Right ventricle myocardium superior (tissue), 1 donor: ENCODE measurements at places on chromosomes 7 and 10.
A peak's percentile ranks its signal among the peaks of the same experiment; 100 is the strongest.

- DNase-seq = no peak
These were observed 78.7 kb upstream of the PDK4 start for GRCh38 chr7:95675016-95675415.

- no peak for DNase-seq
These were observed 446.4 kb upstream of the PFKP start for GRCh38 chr10:2620827-2621521.

- DNase-seq = no peak
These were observed 181.8 kb downstream of the DGKB start for GRCh38 chr7:14720785-14721184.

DNA sequence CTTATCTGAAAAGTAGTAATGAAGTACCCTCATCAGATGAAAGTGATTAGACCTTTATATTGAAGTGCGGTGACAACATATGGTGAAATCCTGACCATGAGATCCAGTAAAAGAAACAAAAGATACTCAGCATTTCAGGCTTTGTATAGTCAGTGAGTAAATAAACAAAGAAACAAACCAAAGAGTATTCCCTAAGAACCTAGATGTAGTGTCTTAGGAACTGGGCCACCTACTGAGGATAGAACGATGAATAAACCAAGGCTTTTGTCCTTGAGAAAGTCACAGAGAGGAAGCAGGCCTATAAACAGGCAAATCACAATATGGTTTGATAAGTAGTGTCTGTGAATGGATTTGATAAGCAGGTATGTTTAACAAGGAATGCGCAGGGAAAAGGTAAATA, 46.2 kb downstream of the ZNF277 start:
- no peak for DNase-seq

- no peak for DNase-seq
These were observed 16.2 kb upstream of the LRRN3 start for GRCh38 chr7:111074748-111075146.

GRCh38 chr7:104956753-104957450, 57.1 kb upstream of the KMT2E start:
- DNase-seq = no peak

- DNase-seq = no peak
These were observed 270.1 kb upstream of the FZD1 start for GRCh38 chr7:90994121-90994520.

DNA sequence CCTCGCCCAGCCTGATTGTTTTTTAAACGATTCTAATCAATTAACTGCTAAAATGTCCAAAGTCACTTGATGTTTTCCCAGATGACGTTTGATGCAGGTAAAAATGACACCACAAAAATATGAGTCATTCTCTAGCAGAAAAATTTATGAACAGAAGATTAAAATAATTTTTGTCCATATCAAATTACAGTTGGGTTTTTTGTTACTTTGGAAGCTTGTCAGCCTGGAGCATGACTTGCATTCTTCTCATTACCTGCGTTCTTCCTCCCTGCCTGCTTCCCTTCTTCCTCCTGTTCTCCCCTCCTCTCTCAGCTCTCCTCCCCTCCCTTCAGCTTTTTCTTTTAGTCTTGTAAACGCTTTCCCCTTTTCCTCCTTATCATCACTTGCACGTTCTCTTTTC, 18.7 kb downstream of the IL15RA start:
- DNase-seq = no peak

DNA sequence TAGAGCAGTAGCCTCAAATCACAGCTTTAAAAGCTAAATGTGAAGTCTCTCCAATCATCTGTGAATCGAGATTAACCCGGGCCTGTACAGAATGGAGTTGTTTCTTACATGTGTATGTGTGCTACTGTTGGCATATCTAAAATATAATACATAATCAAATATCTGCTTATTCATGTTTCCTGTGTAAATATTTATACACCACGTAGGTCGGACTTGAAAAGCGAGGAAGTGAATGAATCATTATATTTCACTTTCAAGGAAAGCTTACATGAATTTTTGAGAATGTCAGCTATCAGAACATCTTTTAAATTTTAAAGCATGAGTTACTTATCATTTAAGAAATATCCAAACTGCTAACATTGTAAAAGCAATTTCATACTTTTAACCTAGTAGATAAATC, 233.3 kb downstream of the SLC25A13 start:
- DNase-seq = no peak

DNA sequence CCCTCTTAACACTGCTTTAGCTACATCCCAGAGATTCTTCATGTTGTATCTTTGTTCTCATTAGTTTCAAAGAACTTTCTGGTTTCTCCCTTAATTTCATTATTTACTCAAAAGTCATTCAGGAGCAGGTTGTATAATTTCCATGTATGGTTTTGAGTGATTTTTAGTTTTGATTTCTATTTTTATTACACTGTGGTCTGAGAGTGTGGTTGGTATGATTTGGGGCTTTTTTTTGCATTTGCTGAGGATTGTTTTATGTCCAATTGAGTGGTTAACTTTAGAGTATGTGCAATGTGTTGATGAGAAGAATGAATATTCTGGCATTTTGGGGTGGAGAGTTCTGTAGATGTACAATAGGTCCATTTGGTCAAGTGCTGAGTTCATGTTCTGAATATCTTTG, 37.9 kb upstream of the CAPZA2 start:
- no peak for DNase-seq

GRCh38 chr10:3046210-3046779, 21.1 kb upstream of the PFKP start:
- no peak for DNase-seq

GRCh38 chr10:102268375-102268888, 23.1 kb downstream of the GBF1 start:
- no peak for DNase-seq

- DNase-seq = no peak
These were observed 598.6 kb downstream of the XPNPEP1 start for GRCh38 chr10:109324721-109325120.

DNA sequence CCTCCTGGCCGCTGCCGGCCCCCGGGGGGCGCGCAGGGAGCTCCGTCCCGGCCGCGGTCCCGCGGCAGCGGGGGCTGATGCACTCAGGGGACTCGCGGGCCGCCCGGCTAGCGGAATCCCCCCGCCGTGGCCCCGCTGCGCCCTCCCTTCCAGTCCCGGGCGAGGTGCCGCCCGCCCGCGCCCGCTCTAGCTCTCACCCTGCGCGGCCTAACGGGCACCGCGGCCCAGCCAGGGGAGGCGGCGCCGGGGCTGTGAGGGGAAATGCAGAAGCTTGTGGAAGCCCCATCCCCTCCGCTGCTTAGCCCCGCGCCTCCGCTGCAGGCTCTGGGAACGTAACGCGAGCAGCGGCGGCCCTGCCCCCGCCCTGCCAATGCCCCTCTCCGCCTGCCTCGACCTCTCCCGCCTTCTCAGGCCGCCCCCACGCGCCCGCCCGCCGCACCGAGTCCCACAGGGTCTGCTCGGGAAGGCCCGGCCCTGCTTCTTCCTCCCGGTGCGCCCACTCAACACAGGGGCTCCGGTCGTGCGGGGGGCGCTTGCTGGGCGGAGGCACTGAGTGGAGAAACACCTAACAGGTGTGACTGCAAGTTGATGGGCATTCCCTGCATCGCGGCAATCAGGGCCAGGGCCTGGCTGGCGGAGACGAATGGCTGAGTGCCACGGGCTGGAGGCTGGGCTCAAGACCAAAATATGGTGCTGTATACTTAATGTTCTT, 384 bp upstream of the TMEM229A start:
- DNase-seq = peak; percentile 54

GRCh38 chr7:102444961-102445673, 11.7 kb downstream of the ORAI2 start:
- DNase-seq = no peak

GRCh38 chr7:151632750-151633515, 113.2 kb upstream of the RHEB start:
- peak; percentile 79 for DNase-seq

GRCh38 chr7:158024351-158024715, 563.3 kb downstream of the PTPRN2 start:
- no peak for DNase-seq

DNA sequence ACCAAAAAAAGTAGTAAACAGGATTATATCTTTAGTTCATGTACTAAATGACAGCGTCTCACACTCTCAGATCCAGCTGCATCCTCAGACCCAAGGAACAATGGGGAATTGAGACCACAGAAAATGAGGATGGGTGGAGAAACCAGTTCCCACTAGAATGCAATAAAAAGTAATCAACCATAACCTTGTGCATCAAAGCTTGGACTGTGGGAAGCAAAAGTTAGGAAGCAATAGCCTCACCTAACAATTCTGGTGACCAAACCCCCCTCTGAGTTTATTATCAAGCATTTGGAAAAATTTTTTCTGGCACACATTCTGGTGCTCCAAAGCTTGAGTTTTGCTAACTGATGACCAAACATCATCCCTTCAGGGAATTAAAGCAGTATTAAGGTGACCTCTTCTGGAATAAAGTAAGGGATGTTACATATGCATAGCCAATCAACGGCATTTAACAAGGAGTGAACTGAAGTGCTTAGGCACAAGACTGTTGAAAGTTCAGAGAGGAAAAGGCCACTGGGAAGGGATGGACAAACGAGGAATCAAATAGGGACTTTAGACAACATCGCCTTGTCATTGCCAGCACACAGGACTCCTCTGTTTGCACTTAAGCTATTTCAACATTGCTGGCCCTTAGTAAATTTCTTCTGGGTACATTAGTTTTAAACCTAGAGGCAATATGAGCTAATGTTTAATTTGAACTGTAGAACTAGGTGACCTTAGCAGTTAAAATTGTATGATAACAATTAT, 1.2 kb upstream of the MAT1A start:
- no peak for DNase-seq

- no peak for DNase-seq
These were observed 8.9 kb downstream of the IGFBP1 start for GRCh38 chr7:45897042-45897690.

DNA sequence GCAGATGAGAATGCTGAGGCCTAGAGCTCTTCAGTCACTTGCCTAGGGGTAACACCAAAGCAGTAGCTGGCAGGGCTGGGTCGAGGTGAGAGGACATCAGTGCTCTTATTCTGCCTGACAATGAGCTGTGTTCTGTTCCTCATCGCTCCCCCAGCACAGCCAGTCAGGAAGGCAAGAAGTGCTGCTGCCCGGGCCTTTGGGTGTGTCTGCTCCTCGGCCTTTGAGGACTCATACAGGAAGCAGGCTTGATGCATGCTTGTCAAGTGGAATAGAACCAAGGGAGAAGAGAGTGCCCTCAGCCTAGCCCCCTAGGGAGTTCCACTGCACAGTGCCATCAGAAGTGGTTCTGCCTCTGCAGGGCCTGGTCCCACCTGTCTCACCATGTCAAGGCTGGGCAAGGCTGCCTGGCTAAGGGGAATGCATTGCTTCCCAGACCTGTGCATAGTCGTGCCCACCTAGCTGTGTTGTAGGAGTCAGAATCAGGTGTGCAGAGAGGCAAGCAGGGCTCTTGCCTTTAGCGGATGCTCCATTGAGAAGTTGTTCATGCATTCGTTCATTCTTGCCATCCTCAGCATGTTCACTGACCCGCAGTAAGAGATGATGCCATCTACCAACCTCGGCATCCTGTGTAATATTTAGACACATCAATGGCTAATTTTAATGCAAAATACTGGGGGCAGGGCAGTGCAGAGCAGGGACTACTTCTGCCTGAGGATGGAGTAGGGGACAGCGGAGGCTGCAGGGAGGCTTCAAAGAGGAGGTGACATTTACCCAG, 156.6 kb downstream of the RPS24 start:
- DNase-seq = no peak

DNA sequence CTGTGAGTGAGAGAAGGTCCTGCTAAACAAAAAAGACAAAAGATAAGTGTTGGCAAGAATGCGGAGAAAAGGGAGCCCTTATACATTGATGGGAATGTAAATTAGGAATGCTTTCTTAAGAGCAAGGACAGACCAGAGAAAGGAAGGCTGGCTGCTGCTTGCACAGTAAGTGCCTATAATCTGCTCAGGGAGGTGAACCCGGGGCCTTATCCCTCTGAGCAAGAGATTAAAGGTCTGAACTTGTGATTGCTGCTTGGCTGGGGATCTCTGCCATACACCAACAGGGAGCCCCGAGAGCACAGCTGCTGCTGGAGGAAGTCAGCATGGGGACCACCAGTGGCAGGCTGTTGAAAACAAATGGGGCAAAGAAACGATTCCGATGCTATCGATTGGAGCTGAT, 32.0 kb upstream of the CRTAC1 start:
- no peak for DNase-seq

DNA sequence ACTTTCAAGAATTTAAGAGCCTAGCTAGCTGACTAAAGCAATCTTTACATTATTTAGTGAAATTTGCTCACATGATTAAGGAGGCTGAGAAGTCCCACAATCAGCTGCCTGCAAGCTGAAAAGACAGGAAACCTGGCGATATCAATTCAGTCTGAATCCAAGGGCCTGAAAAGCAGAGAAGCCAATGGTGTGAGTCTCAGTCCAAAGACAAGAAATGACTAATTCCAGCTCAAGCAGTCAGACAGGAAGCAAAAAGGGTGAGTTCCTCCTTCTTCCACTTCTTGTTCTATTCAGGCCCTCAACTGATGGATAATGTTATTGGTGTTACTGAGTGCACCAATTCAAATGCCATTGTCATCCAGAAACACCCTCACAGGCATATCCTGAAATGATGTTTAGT, 1231.6 kb upstream of the CELF2 start:
- no peak for DNase-seq

DNA sequence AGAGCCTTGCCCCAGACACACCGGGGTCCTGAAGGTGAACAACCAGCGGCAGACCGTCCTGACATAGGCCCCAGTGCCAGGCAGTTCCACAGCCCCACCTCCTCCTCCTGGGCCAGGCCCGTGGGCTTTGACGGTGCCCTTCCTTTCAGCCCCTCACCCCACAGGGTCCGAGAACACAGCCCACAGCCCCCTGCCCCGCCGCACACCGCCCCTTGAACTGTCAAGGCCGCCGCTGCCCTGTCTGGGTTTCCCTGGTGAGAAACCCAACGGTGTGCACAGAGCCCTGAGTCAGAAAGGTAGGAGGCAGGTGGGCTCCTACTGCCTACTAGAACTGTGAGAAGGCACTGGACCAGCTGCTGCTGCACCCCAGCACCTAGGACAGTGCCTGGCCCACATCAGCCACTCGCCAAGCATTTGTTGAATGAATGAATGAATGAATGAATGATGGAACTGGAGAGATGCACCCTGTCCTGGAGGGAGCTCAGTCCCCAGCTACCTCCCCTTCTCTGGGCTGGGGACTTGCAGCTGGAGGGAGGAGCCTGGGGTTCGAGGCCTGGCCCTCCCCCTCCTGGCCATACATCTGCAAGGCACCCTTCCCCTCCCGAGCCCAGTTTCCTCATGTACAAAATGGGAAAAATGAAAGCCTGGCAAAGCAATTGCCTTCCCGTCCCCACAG, 117.9 kb downstream of the SLIT1 start:
- DNase-seq = no peak

- DNase-seq = peak; percentile 38
These were observed 169.6 kb downstream of the ELFN1 start for GRCh38 chr7:1839701-1840100.

DNA sequence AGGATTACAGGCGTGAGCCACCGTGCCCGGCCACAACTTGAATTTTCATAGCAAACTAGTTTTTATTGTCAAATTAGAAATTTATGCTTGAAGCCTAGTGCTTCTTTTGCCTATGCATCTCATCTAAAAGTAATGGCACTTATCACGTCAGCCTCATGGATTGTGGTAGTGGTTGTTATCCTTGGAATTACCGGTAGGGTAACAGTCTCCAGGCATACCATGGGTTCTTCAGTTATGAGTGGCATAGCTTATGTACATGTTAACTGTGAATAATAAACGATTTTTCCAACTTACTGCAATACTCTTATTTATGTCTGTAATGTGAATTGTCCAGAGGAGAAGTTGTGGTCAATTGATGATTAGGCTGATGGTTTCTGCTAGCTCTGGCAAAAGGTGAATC, 63.1 kb downstream of the BMPR1A start:
- no peak for DNase-seq
